Urinary bladder (tissue), 4 donors: ENCODE measurements at places on chromosomes 2 and 18. TPM values are rescaled to one million over a fixed set of nuclear protein-coding genes. Genes with fewer than 3 reads are reported as not detected.

DNA sequence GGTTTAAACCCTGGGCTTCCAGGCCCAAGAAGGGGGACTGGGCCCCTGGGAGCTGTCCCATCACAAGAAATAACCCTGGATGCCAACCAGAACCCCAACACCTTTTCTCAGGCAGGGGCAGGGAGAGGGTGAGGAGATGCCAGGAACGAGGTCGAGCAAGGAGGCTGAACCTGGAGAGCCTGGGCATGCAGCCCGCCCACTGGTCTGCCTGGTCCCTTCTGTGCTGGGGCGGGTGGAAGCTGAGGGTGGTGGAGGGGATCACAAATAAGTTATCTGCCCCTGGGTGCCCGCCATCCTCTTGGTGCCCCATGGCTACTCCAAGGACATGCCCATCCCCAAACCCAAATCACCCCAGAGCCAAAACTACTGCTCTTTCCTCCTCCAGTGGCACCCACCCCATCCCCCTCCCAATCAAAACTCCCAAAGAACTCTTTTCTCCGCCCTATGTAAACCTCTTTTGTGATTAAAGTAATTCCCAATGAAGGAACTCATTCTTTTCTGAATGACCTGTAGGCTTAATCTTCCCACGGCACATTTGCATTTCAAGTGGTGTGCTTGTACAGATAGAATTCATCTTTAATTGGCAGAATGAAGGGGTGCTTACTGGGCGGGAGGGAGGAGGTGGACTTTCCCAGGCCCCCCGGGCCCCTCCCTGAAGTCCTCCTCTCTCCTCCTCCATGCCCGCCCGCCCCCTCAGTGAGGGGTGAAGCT lies 47.9 kb downstream of the EFR3B start:
- DNase-seq, result no peak

GRCh38 chr2:99028558-99028957 lies 92.5 kb upstream of the CRACDL start:
- DNase-seq, result no peak

- no peak for DNase-seq
These were observed 55.2 kb downstream of the SNORC start for GRCh38 chr2:232925153-232925820.

- DNase-seq, result peak; percentile 43
These were observed 66.6 kb downstream of the SPTBN1 start for GRCh38 chr2:54522624-54523281.

- DNase-seq, result no peak
These were observed 10.3 kb downstream of the ALPI start for GRCh38 chr2:232466221-232466620.

DNA sequence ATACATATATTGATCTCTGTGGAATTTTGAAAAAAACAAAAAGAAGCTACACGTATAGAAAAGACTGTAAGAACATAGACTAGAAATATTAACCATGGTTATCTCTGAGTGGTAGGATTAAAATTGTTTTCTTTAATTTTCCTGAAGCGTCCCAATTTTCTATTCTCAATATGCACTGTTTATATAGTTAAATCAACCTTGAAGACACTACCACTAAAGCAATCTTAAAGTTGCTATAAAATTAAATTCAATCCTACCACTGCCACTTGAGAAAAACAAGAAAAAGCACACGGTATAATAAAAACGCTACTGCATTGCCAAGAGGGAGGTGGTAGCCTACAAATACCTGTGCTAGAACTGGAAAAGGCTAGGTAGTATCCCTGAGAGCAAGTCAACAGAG lies 47.2 kb downstream of the TRIP12 start:
- no peak for DNase-seq

- no peak for DNase-seq
These were observed 124.1 kb upstream of the LGALSL start for GRCh38 chr2:64329848-64330247.

Gene LRRC30
- not detected for polyA plus RNA-seq

DNA sequence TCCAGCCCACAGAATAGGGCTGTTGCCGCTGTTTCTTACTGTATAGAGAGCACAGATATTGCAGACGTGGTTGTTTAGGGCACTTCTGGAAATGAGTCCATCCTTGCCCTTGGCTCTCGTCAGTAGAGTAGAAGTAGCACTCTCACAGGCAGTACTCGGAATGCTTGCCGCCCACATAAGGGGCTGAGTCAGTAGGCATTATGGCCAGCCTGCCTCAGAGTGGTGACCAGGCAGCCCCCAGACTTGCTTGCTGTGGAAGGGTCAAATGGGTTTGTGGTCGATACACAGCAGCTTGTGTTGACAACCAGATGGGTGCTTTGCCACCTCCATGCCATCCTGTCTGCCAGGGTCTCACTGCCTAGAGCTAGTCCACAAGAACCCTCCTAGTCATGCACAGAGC lies 38.7 kb downstream of the PLEKHB2 start:
- no peak for DNase-seq

Gene SCN1A
- polyA plus RNA-seq, result not detected
